ENCODE measurements at places on chromosomes 16 and 17.
A peak's percentile ranks its signal among the peaks of the same experiment; 100 is the strongest.

DNA sequence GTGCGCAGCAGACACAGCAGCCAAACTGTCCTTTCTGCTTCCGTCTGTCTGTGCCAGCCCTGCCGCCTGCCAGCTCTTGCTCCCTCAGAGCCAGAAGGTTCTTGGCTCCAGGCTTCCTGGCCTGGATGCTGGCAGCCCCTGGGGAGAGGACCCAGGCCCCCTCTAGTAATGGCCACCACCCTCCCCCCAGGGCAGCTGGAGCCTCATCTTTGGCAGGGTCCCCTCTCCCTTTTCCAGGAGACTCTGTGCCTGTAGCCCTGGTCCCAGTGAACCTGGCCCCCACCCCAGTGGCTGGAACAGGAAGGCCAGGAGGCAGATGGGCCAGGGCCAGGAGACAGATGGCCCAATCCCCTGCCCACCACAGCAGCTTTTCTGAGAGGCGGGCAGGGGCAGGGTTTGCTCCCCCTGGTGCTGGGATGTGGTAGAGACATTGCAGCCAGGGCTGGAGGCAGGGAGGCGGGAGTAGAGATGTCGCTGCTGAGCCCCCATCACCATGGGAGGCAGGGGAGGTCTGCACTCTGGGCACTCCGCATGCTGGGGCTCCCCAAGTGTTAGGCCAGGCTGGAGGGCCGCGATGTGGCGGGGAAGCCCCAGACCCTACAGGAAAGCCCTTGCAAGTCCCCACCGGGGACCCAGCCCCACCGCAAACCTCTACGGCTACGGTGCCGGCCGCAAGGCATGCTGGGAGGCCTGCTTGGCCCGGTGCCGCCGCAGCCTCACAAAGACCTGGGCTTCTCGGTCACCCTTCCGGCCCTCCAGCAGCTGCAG lies 16.7 kb downstream of the UNC13D start:
- no peak for DNase-seq

DNA sequence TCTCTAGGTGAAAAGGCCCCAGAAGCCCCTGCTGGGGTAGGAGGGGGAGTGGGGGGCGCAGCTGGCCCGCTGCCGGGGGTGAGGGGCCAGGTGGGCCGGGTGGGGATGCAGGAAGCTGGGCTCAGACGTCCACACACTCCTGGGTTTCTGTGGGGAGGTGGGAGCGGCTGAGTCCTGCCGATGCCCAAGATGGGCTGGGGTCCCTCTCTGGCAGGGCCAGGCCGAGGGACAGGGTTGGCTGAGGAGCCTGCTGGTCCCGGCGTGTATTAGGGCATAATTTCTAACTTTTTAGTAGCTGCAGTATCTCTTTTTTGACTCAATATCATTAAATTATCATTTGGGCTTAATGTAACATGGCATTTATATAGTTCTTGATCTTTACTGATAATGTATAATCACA lies 121.4 kb upstream of the CORO6 start:
- no peak for DNase-seq

GRCh38 chr16:23615805-23616204 lies 19.7 kb upstream of the NDUFAB1 start:
- DNase-seq: no peak

DNA sequence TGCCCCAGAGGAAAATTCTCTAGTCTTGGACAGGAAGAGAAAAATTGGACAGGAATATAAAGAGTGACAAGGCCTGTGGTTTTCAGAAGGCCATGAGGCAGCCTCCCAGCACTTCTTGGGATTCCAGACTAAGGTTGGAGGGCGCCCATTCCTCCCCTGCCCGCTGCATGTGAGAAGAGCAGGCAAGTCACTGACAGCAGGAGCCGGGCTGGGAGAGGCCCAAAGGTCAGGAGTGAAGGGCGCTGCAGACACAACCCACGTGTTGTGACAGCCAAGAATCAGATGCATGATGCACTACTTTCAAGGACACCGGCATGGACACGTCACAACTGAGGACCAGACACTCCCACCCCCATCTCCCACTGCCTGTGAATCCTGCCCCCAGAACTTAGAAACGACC lies 256.7 kb downstream of the CBLN1 start:
- no peak for DNase-seq

GRCh38 chr17:75774471-75774990 lies 9.5 kb upstream of the GALK1 start:
- no peak for DNase-seq

- DNase-seq: no peak
Measured at GRCh38 chr17:50514936-50515702, 6.9 kb downstream of the MYCBPAP start.

DNA sequence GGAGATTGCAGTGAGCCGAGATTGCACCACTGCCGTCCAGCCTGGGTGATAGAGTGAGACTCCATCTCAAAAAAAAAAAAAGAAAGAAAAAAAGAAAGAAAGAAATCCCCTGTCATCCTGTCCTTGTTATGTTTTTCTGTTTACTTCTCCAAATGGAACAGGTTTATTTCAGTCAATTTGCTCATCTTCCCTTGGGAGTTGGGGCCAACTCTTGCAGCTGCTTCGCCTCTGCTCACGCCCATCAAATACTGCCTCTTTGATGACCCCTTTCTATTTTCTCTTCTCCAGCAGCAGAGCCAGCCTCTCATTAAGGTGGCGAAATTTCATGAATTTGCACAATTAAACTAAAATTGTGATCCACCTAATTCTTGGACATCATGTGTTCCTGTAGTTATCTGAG lies 173.4 kb downstream of the ZNF18 start:
- DNase-seq: no peak

DNA sequence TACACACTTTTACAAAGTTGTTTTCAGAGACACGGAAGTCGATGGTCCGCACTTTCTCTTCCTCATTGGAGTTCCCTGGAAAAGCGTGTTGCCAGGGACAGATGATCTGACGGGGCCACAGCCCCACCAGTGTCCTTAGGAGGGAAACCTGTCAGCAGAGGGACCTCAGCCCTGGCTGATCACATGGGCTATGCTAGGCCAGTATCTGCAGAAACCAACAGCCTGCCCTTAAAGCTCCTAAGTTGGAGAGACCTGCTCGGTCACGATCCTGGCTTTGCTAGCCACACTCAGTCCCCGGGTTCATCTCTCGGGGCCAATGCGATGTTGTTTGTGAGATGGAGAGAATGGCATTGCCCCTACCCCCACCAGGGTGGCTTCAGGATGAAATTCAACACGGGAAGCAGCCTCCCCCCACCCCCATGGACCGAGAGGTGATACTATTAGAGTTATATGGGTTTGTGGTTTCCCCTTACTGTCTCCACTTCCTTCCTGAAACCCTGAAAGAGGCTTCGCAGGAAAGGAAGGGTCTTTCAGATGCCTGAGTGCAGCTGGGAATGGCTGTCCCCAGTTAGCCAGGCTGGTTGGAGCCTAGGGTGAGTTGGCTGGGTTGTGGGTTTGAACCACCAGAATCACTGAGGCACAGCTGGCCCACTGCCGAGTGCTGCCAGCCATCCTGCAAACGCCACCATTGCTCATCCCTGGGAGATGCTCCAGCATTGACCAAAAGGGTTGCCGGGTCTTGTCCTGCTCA lies 16.6 kb downstream of the RMI2 start:
- no peak for DNase-seq

- DNase-seq: peak; percentile 82
Measured at GRCh38 chr16:29807426-29808218, 1.3 kb downstream of the MAZ start.

- DNase-seq: no peak
Measured at GRCh38 chr17:77253611-77254051, 112.9 kb downstream of the SEC14L1 start.

Data from HCT116 (cell line).